ENCODE measurements at places on chromosomes 3 and 15.

DNA sequence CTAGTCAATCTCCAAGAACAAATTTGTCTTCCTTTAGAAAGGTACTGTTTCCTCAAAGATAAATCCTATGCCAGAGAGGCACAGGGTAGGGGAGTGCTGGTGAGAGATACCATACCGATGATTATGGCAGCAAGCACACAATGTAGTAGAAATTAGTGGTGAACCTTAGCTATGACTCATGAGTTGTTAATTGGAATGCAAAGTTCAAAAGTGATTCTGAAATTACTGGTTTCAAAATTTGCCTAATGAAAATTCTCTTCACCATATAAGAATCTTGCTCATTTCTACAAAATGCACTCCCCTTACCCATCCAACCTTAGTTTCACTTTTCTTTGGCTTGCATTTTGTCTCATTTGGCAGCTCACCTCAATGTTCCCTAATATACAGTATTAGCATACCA is 139.5 kb upstream of the SLC2A2 start:
- peaks cover 34% of the 10 kb centered on the region for H3K4me1 ChIP-seq
- H3K4me3 ChIP-seq = peak overlapping the region; percentile 58
- H3K27ac ChIP-seq = peak overlapping the region; percentile 31
- H3K27me3 ChIP-seq = no peaks in the 10 kb centered on the region

GRCh38 chr15:77800305-77800704 is 167.6 kb upstream of the LINGO1 start:
- no peak overlapping the region for H3K27ac ChIP-seq
- H3K27me3 ChIP-seq = peaks cover 6% of the 10 kb centered on the region
- no peak overlapping the region for H3K4me3 ChIP-seq
- DNase-seq = no peak

DNA sequence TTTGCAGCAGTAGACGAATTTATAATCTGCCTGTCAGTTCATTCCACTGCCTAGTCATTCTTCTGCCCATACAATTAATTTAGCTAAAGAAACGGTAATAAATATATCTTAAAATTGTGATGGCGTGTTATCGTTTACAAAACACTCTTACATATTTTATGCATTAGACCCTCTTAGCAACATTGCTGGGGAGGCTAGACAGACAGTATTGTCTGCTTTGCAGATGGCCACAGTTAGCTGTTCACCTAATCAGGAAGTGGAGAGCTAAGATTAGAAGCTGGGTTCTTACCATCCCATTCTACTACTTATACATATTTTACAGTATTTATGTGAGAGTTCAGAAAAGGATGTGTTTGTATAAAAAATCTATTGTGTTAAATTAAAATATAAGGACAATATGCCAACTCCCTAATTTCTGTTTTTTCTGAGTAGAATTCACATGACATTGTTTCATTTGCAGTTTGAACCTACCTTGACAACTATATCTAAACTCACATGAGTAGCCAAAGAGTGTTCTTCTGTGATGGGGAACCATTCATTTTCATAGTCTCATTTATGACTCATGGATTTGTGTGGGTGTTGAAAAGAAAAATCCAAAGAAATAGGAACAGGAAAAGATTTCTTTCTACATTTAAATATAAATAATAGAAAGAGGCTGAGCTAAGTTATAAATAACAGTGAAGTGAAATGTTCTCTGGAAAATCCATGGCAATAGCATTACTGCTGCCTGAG is 41.7 kb upstream of the C3orf80 start:
- H3K27ac ChIP-seq = no peak overlapping the region
- DNase-seq = no peak
- H3K4me3 ChIP-seq = no peak overlapping the region
- peaks cover 10% of the 10 kb centered on the region for H3K4me1 ChIP-seq

DNA sequence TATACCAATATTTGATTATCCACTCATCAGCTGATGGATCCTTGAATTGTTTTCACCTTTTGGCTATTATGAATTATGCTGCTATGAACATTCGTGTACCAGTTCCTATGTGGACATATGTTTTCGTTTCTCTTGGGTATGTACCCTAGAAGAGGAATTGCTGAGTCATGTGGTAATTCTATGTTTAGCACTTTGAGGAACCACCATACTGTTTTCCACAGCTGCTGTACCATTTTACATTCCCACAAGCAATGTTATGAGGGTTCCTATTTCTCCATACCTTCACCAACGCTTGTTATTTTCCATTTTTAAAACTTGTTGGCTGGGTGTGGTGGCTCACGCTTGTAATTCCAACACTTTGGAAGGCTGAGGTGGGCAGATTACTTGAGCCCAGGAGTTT is 62.9 kb downstream of the RPLP1 start:
- H3K4me3 ChIP-seq = no peak overlapping the region
- peaks cover 36% of the 10 kb centered on the region for H3K27me3 ChIP-seq
- H3K36me3 ChIP-seq = no peaks in the 10 kb centered on the region
- no peak for DNase-seq
- no peaks in the 10 kb centered on the region for H3K4me1 ChIP-seq

DNA sequence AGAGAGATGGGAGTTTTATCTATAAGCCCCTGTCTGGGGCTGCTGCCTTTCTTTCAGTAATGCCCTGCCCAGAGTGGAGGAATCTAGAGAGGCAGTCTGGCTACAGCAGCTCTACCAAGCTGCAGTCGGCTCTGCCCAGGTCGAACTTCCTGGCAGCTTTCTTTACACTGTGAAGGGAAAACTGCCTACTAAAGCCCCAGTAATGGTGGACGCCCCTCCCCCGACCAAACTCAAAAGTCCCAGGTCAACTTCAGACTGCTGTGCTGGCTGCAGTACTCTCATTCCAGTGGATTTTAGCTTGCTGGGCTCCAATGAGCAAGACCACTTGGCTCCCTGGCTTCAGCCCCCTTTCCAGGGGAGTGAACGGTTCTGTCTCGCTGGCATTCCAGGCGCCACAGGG is 65.9 kb upstream of the RARB start:
- no peaks in the 10 kb centered on the region for H3K4me1 ChIP-seq
- H3K36me3 ChIP-seq = no peaks in the 10 kb centered on the region
- no peaks in the 10 kb centered on the region for H3K27me3 ChIP-seq
- no peak overlapping the region for H3K4me3 ChIP-seq
- DNase-seq = no peak
- no peak overlapping the region for H3K27ac ChIP-seq

- DNase-seq = no peak
- peaks cover 32% of the 10 kb centered on the region for H3K4me1 ChIP-seq
- H3K36me3 ChIP-seq = peaks cover 1% of the 10 kb centered on the region
- no peak overlapping the region for H3K4me3 ChIP-seq
Observed at GRCh38 chr15:69730281-69731080, 277.9 kb downstream of the RPLP1 start.

GRCh38 chr3:88767746-88768145 is 339.7 kb upstream of the EPHA3 start:
- no peaks in the 10 kb centered on the region for H3K27me3 ChIP-seq
- H3K4me3 ChIP-seq = no peak overlapping the region
- H3K27ac ChIP-seq = no peak overlapping the region
- no peaks in the 10 kb centered on the region for H3K36me3 ChIP-seq

DNA sequence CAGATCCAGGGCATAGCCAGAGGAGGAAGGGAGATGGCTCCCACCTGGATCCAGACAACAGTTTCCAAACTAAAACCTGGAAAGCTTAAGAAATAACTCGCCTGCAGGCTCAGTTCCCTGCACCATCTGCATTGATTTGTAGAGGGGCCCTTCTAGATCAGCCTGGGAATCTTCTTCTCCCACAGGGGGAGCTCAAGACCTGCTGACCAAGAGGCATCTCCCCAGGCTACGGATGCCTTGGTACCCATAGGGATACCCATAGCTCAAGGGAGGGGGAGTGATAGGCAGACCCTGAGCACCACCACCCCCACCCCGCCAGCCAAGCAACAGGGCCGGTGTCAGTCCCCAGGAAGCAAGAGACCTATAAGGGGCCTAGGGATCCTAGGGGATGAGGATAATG is 28.0 kb upstream of the DCLK3 start:
- H3K4me1 ChIP-seq = no peaks in the 10 kb centered on the region
- H3K27ac ChIP-seq = no peak overlapping the region
- DNase-seq = peak; percentile 21

DNA sequence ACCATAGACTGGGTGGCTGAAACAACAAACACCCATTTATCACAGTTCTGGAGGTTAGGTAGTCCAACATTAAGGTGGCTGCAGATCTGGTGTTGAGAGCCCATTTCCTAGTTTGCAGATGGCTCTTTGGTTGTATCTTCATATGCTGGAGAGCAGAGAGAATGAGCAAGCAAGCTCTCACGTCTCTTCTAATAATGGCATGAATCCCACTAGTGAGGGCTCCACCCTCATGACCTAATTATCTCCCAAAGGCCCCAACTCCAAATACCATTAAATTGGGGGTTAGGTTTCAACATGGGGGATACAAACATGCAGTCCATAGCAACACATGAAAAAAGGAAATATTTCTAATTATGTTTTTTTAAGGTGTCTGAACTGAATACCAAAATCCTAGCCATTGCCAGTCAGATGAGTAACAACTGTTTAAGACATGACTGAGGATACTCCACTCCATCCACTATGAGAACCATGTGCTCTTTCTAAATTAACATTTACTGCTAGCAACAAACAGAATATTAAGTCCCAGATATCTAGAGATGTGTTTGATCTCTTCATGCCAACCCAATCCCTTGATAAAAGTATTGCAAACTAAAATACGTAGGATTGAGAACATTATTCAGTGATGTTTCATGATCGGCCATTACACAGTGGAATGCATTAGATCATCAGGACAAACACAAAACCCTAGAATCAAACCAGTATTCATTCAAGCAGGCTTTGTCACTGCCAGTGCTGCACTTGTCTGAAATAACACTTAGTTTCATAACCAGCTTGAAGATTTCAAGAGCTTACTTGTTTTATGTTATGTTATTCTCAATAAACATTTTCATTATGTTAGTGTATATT is 340.3 kb downstream of the SLC9A9 start:
- H3K4me1 ChIP-seq = no peaks in the 10 kb centered on the region
- H3K4me3 ChIP-seq = no peak overlapping the region
- H3K27ac ChIP-seq = no peak overlapping the region
- no peak for DNase-seq
- H3K27me3 ChIP-seq = no peaks in the 10 kb centered on the region
- H3K36me3 ChIP-seq = no peaks in the 10 kb centered on the region

GRCh38 chr3:138079901-138080300 is 35.5 kb downstream of the DZIP1L start:
- DNase-seq = no peak
- H3K27me3 ChIP-seq = peaks cover 23% of the 10 kb centered on the region
- no peaks in the 10 kb centered on the region for H3K36me3 ChIP-seq
- H3K4me1 ChIP-seq = peaks cover 48% of the 10 kb centered on the region
- H3K27ac ChIP-seq = no peak overlapping the region

DNA sequence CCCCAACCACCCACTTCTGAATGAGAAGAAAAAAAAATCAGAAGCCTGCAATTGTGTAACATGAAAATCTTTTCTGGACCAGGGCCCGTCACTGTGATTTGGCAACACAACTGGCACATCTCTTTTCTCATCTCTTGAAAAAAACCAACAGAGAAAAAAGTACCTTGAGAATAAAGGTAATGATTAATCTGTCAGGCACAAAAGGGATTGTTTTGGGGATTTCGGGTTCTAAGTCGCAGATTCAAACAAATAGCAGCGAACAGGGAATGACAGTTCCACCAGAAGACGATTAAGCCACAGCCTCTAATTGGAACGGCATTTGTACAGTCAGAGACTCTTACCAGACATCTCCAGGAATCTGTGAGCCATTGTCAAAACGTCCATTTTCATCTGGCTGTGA is at the start of gene AQP9:
AQP9 (plus strand) TSS at position 276 of the 400 bp plus-strand sequence. CDS start 185 bp downstream, outside the sequence.
- peaks cover 34% of the 10 kb centered on the region for H3K27me3 ChIP-seq
- H3K4me3 ChIP-seq = no peak within 1 kb of the TSS
- no peaks in the 10 kb centered on the region for H3K36me3 ChIP-seq
- H3K27ac ChIP-seq = peak within 1 kb of the TSS; percentile 15
- DNase-seq = no peak
- peaks cover 11% of the 10 kb centered on the region for H3K4me1 ChIP-seq

GRCh38 chr3:136804813-136805212 is 14.1 kb upstream of the SLC35G2 start:
- DNase-seq = no peak
- no peaks in the 10 kb centered on the region for H3K4me1 ChIP-seq
- H3K36me3 ChIP-seq = no peaks in the 10 kb centered on the region
- H3K27ac ChIP-seq = no peak overlapping the region
- H3K4me3 ChIP-seq = no peak overlapping the region
- no peaks in the 10 kb centered on the region for H3K27me3 ChIP-seq

DNA sequence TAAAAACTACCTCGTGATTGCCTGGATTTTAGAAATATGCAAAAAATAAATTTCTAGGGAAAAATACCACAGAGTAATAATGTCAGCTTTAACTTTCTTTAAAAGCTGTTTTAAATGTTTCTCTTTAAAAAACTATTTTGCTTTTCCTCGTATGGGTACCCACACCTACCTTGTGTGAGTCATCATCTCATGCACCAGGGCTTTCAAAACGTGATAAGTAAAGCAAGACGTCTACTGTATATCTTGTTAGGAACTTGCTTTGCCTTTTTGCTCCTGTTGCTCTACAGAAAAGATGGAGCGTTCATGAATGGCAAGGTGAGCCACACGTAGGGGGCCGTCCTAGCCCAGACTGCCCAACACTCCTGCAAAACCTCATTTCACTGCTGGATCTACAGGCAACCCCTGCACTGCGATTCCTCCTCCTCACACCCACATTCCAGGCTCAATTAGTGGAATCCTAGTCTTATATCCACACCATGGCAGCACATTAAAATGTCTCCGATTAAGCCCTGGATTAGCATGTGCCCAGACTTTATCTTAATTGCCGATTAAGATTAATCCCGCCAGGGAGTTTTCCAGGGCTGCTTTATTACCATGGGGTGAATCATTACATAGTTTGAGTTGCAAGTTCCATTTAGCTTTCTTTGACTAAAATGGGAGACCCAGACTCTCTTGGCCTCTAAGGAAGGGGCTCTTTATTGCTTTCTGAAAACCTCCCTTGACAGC is 293.6 kb upstream of the ICE2 start:
- H3K27ac ChIP-seq = no peak overlapping the region
- H3K4me1 ChIP-seq = peaks cover 43% of the 10 kb centered on the region
- H3K36me3 ChIP-seq = peaks cover 3% of the 10 kb centered on the region

GRCh38 chr15:40793216-40793989 is 13.5 kb upstream of the ZFYVE19 start:
- peak; percentile 72 for DNase-seq
- H3K36me3 ChIP-seq = peaks cover 7% of the 10 kb centered on the region
- H3K27ac ChIP-seq = peak overlapping the region; percentile 15
- no peak overlapping the region for H3K4me3 ChIP-seq
- H3K4me1 ChIP-seq = peaks cover 26% of the 10 kb centered on the region
- no peaks in the 10 kb centered on the region for H3K27me3 ChIP-seq

DNA sequence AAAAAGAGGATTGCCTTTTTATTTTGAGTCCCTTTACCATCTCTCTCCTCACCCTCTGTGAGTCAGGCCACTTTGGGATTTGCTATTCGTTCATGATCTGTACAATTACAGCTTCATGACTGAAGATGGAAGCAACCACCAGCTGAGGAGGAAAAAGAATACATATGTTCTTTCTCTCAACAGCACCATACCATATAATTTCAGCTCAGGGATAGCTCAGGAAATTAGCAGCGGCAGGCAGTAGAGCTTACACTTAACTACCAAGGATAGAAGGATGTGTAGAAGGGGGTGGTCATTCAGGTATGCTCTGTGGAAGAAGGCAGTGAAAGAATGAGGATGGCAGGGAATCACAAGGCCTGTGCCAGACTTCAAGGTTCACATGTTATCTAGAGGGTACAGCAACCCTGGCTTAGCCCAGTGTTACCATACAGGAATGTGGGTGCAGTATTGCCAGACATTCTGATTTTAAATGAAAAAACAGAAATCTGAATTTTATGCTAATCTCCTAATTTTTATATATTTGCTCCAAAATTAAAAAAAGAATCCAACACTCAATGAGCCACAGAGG is 17.9 kb downstream of the PLS1 start:
- H3K4me1 ChIP-seq = no peaks in the 10 kb centered on the region
- no peaks in the 10 kb centered on the region for H3K27me3 ChIP-seq
- H3K36me3 ChIP-seq = no peaks in the 10 kb centered on the region
- no peak for DNase-seq
